ENCODE measurements at places on chromosomes 16 and 17.

GRCh38 chr16:14321542-14321941, 250.4 kb downstream of the MRTFB start:
- DNase-seq, result no peak

GRCh38 chr16:546909-547770, 13.1 kb upstream of the PRR35 start:
- DNase-seq, result no peak

GRCh38 chr16:89312194-89312593, 94.7 kb downstream of the ZNF778 start:
- DNase-seq, result no peak

GRCh38 chr17:48053758-48054237, 5.6 kb downstream of the NFE2L1 start:
- DNase-seq, result no peak

GRCh38 chr16:65807858-65808257, 558.6 kb upstream of the CDH5 start:
- no peak for DNase-seq

Data from epithelial cell of proximal tubule (primary cell).